ENCODE measurements at places on chromosomes 11 and 22. TPM values are rescaled to one million over a fixed set of nuclear protein-coding genes. Genes with fewer than 3 reads are reported as not detected.

Gene SLC22A6
- polyA plus RNA-seq = not detected

Gene GLYATL2
- not detected for polyA plus RNA-seq

Gene TYR
- not detected for polyA plus RNA-seq

Gene TEAD1
- 12.2 TPM for polyA plus RNA-seq

Gene VSIG10L2
- 0.08 TPM for polyA plus RNA-seq

Gene TCP11L1
- 12.5 TPM for polyA plus RNA-seq

Gene TIGD3
- polyA plus RNA-seq = 23.1 TPM

Gene GAL3ST3
- polyA plus RNA-seq = 16.7 TPM

All from neural cell (in vitro differentiated cells).